ENCODE measurements at places on chromosomes 16 and 17.

GRCh38 chr17:76671912-76672262 is 28.3 kb upstream of the ST6GALNAC1 start:
- no peak for DNase-seq

DNA sequence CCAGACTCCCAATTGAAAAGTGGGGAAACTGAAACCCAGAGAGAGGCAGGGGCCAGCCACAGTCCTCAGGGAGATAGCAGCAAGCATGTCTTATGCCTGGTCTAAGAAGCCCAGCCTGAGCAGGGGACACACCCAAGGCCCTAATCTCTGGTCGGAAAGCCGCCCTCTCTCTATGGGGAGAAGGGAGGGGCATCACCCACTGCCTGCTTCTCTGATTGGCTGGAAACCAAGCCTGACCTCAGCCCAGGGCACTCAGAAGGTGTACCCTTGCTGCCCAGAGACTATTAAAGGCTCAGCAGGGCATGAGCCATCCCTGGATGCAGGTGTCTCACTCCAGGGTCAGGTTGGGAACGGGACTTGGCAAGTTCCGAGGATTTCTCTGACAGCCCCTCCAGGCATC is 5.7 kb upstream of the KRT13 start:
- no peak for DNase-seq

DNA sequence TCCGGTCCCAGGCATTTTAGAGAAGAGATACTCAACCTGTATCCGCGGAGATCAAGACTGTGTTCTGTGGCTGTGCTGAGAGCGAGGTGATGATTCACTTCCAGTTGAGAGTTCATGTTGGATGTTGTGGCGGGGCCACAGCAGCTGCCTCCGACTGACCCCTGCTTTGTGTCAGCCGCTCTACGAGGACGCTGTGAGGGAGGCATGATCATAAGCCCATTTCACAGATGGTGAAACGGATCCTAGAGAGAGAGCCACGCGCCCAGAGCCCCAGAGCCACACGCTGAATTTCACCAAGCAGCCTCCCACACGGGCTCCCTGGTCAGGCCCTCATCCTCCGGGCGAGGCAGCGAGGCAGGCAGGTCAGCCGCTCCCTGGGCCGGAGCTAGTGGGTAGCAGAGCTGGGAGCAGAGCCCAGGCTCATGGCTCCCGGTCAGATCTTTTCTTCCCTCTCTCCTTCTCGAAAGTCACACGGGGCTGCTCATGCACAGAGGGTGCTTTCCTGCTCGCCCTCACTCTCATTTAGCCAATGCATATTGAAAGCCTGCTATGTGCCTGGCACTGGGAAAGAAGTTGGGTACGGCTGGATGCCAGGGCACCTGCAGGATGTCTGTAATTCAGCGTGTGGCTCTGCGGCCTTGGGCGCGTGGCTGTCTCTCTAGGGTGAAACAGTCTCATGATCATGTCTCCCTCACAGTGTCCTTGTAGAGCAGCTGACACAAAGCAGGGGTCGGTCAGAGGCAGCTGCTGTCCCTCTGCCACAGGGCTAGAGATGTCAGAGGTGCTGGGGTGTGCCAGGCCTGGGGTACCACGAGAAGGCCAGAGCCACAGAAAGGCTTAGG is 155.6 kb upstream of the CHMP6 start:
- DNase-seq = no peak

- no peak for DNase-seq
These were observed 1.2 kb downstream of the PTX4 start for GRCh38 chr16:1487395-1488053.

All from activated CD4-positive, alpha-beta T cell treated with anti-CD3 and anti-CD28 coated beads, Interleukin-2, amount 50 U/mL, for 48 hours (primary cell).